Breast epithelium (tissue), 4 donors: ENCODE measurements at places on chromosomes 2 and 18.

- DNase-seq, result no peak
These were observed 1.5 kb downstream of the AP1S3 start for GRCh38 chr2:223835701-223836532.

GRCh38 chr18:59514203-59514602, 155.1 kb upstream of the LMAN1 start:
- DNase-seq, result no peak

DNA sequence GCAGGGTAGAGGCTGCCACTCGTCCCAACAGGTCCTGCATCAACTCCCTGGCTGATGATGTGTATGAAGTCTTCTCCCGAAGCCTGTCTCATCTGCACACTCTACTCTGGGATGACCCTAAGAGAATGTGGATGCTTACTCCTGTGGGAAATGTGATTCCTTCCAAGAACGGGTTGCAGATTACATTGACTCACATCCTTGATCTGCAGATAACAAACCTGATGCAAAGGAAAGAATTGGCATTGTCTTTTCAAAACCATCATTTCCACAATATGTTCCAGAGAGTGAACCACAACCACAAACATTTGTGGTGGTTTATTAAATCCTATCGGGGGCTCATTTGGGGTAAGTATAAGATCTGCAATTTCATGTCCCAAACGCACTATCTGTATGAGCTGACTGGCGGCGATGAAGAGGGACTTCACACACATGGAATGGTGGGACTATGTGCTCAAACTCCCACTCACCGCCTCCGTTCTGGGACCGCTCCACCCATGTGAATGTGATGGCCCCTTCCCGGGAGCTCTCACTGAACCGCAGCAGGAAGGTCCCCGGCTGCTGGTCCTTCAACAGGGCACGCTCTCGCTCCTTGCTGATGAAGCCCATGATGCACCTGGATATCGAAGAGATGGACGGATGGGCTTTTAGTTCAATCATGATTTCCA, 35.5 kb downstream of the STAT1 start:
- DNase-seq, result no peak

GRCh38 chr2:148745151-148745851, 100.8 kb downstream of the EPC2 start:
- no peak for DNase-seq

DNA sequence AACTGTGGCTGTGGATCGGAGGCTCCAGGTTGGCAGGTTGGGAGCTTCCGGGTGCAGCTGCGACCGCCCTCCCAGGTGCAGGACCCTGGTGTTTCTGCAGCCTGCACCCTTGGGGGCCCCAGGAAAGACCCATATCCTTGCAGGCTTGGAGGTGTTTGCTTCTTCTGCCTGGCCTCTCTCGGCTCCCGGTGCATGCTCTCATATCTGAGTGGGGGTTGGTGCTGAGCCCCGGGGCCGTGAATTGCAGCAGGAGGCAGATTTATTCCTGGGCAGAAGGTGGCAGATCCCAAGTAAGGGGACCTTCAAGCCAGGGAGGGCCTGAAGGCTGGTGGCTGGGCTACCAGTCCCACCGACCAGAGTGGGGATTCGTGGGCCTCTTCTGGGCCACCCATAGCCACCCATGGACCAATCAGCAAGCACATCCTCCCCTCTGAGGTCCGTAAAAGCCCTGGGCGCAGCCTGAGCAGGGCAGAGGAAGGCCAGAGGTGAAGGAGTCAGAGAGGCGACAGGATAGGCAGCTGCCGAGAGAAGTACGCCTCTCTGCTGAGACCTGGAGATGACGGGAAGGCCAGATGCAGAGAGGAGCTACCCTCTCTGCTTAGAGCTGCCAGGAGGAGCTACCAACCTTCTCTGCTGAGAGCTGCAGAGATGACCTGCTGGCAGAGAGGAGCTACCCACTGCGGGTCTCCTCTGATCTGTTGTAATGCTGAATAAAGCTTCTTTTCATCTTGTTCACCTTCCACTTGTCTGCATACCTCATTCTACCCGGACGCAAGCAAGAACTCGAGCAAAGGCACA, 1279.0 kb upstream of the LRRTM1 start:
- no peak for DNase-seq

GRCh38 chr18:25704494-25704893, 352.5 kb upstream of the ZNF521 start:
- DNase-seq, result no peak

DNA sequence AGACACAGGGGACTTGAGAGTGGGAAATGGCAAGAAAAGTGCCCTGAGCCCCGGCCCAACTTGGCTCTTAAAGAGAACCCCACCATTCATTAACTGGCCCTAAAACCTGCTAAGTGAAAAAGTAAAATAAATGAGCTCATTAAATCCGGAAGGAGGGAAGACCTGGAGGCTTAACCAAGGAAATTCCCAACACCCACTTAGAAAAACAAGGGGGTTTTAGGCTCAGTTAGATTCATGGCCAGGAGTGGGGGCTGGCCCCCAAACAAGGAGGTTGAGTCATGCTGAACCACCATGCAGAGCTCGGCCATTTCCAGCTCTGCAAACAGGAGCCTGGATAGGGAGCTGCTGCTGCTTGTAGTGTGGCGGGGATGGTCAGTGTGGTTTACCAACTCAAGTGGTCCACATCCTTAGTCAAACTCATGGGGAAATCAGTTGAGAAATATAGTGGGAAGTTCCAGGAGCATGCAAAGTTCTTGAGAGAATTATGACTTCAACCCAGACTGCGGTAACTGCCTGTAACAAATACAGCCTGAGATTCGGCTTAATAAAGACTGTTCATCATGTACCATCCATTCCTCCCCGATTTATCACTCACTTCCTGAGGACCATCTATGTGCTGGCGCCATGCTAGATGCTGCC, 39.7 kb upstream of the MRPL19 start:
- no peak for DNase-seq
